ENCODE measurements at places on chromosomes 2 and 18.

DNA sequence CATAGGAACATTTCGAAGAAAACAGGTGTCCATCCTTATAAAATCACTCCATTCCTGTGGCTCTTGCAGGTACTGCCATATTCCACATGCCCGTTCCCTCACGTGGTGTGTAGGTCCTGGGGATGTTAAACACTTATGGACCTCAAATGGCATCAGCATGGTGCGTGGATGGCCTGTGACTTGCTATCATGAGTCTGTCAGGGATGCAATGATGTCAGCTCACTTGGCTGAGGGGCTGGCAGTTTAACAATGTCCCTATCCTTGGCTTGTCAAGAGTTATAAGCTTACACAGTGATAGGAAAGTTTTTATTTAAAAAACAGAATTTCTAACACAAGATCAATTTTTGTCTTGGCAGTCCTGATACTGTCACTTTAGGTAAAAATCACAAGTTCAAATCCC, 28.8 kb downstream of the MAIP1 start:
- no peak for DNase-seq

DNA sequence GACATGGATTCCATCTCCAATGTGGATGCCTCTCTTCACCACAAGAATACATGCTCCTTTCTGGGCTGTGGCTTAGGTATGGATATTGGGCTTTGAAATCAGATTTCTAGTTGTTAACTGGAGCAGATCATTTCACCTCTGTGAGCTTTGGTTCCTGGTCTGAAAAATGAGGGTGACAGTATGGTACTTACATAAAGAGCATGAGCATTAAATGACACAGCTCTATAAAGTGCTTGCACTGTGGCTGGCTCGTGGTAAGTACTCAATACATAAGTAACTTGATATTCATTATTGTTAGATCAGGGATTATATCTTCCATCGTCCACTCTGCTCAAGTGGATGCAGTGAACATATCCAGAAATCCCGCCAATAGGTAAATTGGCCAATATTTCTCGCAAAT, 33.4 kb downstream of the ARHGAP25 start:
- DNase-seq, result no peak

DNA sequence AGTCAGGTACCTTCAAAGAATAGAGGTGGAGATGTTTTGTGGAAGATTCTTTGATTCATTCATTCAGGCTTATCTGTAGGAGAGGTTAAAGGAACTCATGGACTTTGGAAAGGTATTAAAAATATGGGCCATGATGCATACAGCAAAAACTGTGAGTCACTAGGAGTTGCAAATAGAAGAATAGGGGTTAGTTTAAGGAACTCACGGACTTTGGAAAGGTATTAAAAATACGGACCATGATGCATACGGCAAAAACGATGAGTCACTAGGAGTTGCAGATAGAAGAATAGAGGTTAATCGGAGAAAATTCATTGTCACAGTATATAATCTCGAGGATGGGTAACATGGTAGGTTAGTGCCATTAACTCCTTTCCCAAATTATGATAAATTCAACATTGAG, 41.2 kb downstream of the SLC9A2 start:
- DNase-seq, result no peak

DNA sequence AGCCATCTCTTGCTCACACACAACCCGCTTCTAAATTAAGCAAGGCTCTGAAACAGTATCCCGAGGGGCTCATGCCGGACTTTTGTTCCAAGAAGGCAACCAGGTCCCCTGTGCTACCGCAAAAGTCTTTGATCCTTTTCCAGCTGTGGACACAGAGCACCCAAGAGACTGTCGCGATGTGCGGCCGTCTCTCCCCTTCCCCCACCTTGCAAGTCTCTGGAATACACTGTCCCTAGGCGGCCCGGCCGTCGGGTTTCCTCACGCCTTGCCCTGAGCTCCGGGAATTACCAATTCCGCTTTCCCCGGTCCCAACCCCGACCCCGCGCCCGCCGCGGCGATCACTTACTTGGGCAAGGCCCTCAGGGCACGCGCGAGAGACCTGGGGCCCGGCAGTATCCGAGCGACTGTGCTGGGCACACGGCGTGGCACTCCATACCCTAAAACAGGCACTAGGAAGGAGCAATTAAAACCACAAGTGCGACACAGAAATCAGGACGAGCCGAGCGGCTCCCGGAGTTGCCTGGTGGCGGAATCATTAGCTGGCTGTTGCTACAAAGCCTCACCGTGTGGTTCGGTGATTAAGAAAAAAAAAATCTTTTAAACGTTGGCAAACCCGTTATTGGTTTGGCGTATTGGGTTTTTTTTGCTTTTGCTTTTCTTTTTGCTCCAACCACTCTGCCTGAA, 2.2 kb upstream of the DLX1 start:
- DNase-seq, result no peak

- no peak for DNase-seq
These were observed 10.3 kb upstream of the HDAC4 start for GRCh38 chr2:239411117-239411516.

- no peak for DNase-seq
These were observed 27.5 kb downstream of the PPP4R1 start for GRCh38 chr18:9586814-9587213.
